Jurkat, Clone E6-1 (cell line): ENCODE measurements at places on chromosomes 12 and 14.

DNA sequence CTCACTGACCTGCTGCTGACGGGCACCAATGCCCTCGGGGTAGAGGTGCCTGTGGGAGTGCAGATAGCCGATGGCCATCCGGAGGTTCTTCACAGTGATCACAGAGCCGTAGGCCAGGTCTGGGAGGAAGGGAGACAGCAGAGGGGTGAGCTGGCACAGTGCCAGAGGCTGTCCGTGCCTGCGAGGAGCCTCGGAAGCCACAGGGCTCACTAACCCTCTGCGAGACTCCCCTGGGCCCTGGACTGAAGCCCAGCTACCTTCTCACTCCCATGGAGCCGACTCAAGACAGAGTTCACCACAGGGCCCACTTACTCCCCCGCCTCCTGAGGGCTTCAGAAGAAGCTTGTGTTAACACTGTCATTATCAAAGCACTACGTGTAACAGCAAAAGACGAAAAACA lies 24.5 kb downstream of the POMT2 start:
- no peak for DNase-seq

DNA sequence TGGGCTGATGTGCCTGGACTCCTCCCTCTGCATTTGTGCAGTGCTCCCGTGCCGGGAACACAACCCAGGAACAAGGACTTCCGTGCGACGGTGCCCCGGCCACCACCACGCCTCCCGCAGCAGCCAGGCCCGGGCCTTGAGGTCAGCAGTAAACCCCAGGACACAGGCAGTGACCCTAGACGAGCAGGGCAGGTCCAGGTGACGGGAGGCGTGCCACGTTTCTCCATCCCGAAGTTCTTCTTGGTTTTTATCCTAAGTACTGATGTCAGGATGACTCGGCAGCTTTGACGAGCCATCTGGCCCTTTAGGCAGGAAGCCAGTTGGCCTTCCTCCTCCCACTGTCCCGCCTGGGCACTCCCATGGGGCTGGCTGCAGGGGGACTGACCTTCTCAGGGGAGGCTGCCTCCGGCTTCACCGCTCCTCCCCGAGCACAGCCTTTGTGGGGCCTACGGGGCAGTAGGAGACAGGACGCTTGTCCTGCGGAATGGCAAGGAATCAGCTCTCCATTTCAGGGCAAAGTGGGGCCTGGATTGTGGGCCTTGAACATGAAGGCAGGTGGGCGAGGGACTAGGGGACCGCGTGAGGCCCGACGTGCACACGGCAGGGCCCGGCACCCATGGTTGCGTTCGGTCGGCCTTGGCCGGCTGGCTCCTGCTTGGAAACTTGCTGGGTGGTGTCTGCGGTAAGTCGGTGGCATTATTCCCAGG lies 94.1 kb downstream of the FBXL14 start:
- DNase-seq: no peak

DNA sequence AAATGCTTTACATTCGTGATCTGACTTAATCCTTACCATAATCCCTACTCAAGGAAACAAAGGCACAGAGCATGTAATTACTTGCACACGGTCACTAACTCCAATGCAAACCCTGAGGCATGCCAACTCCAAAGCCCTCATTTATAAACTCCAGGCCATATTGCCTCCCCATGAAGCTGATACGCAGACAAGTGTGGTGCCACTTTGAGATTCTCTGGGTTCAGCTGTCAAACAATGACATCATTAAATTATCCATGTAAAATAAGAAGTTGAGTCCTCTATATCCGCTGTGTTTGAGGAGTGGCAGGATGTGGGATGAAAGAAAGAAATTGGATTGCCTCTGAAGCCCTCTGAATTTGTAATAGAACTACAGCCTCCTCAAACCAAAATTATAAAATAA lies 62.8 kb downstream of the ANO4 start:
- no peak for DNase-seq

- no peak for DNase-seq
Measured at GRCh38 chr14:73393375-73393774, 65.0 kb downstream of the NUMB start.

GRCh38 chr14:85366226-85366625 lies 163.7 kb upstream of the FLRT2 start:
- no peak for DNase-seq

GRCh38 chr14:104800771-104801519 lies at the start of gene ZBTB42:
TSS of gene ZBTB42 (plus strand) at chr14:104801101. CDS start at chr14:104801198, 97 bp downstream.
- DNase-seq: peak; percentile 37
